Dorsolateral prefrontal cortex (tissue), 122 donors: ENCODE measurements at places on chromosomes 2 and 18.

DNA sequence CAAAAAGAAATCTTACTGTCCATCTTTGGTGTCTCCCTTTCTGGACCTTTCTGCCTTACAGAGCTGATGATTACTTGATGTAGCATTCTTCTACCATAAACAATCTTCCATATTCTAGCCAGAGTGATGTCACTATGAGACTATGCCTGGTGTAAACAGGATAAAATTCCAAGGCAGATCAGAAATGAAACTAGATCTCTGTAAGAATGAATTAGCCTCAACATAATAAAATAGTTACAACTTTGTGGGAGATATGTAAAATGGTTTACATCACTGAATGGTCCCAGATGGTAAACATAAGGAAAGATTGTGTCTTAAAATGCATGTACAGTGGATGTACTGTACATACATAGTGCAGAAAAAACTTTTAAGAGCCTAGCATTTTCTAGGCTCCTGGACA, 112.3 kb upstream of the ZNF521 start:
- DNase-seq, result no peak

DNA sequence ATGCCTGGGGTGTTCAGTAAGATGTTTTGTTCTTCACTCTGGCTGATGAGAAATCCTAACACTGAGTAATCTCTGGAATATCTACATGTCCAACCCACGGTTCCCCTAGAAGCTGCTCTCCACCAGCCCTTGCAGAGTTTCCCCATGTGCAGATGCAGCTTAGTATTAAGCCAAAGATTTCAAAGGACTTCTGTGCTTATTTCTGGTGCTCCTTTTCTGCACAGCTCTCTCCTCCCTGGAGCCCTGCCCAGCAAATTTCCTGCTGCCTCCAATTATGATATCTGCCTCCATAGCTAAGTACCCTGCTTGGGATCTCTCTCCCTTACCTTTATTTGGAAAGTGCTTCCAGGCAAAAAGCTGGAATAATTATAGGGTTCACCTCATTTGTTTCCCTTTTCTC, 949.3 kb downstream of the BCL11A start:
- no peak for DNase-seq

DNA sequence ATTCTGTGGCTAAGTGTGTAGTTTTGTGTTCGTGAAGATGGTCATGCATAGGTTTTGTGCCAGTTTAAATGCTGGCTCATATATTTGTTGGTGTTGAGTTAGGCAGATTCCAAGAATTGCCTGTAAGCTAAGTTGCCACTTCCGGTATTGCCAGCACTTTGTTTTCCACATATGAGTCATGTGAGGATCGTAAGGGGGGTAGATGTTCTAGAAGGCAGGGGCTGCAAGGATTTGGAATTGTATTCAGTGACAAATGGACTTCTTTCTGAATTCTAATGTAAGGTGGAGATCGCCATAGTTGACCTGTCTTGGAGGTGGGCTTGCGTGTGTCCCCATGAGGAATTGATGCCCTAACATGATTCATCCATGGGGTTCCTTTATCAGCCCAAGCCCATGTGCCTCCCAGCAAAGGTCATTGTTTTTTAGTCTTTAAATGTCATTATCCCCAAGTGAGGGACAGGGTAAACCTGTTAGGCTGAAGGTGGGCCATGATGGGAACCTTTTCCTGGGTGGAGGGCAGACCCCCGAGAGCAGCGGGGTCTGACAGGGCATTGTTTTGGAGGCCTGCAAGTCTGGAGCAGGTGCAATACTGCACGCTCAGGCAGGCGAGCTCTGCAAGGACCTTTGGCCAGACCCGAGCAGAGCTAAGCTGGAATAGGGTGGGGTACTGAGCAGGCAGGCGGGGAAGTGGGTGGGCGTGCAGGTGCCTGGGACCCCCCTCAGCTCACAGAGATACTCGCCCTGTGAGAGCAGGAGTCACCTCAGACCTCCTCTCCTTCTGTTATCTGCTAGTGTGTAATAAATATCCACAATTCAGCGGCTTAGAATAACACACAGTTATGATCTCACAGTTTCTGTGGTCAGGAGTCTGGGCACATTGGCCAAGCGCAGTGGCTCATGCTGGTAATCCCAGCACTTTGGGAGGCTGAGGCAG, 77.4 kb downstream of the LRRFIP1 start:
- no peak for DNase-seq

DNA sequence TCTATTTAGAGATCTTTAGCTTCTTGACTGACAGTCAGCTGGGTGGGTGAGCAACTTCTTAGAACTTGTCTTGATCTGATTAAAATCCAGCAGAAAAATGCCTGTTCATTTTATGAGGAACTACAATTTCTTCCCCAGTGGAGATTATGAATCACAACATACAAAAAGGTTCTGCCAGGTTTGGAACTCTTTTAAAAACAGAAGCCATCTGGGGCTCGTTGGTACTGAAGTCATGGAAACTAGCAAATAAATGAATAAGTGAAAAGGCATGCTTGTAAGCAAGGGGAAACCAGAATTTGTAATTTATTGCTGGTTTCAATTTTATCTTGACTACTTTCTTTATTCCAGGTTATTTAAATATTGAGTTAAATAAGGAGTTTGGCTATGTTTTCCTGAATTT, 767.4 kb downstream of the MBD2 start:
- no peak for DNase-seq

- no peak for DNase-seq
Observed at GRCh38 chr2:72204786-72205503, 57.3 kb upstream of the CYP26B1 start.

DNA sequence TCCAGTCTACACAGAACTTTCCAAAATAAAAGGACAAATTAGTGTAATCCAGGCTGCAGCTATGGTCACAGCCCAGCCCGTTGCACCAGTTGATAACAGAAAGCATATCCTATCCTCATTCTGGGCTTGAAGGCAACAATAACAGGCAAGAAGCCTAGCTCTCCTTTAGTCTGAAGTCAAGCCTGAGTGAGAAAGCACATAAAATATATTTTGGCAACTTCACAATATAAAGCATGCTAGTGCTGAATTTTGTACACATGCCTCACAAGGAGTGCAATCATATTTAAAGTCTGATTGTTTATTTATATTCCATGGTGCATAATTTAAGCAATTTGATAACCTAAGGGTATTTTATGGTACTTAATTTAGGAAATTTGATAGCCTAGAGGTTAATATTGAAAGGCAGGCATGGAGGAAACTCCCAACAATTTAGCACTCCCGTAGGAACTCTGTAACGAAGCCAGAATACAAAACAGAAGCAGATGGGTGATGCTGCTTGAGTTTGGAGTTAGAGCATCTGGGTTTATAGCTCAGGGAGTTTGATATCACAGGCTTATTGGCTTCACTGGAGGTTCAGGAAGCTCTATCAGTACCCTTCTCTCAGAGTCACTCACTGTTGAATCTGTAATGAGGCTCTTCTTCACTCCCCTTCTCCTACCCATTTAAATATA, 1199.1 kb upstream of the GYPC start:
- no peak for DNase-seq

DNA sequence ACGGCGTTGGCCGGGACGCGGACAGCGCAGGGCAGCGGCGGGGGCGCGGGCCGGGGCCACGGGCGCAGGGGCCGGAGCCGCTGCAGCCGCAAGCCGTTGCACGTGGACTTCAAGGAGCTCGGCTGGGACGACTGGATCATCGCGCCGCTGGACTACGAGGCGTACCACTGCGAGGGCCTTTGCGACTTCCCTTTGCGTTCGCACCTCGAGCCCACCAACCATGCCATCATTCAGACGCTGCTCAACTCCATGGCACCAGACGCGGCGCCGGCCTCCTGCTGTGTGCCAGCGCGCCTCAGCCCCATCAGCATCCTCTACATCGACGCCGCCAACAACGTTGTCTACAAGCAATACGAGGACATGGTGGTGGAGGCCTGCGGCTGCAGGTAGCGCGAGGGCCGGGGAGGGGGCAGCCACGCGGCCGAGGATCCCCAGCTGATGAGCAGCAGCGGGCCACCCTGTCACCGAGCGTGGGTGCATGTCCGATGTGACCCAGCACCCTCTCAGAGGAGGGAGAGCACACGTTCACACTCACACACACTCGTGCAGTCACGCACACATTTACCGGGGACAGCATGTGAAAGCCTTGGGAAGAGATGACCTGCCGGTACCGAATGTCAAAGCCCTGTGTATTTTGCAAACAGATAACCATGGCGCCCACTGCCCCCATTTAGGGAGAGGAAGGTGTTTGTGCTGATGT, 4.2 kb downstream of the GDF7 start:
- DNase-seq, result no peak

- DNase-seq, result no peak
Observed at GRCh38 chr2:159550231-159550630, 66.1 kb downstream of the BAZ2B start.
